ENCODE measurements at places on chromosomes 12 and 14. TPM values are rescaled to one million over a fixed set of nuclear protein-coding genes. Genes with fewer than 3 reads are reported as not detected.

- no peak for DNase-seq
Measured at GRCh38 chr12:19075711-19076340, 53.7 kb upstream of the PLEKHA5 start.

DNA sequence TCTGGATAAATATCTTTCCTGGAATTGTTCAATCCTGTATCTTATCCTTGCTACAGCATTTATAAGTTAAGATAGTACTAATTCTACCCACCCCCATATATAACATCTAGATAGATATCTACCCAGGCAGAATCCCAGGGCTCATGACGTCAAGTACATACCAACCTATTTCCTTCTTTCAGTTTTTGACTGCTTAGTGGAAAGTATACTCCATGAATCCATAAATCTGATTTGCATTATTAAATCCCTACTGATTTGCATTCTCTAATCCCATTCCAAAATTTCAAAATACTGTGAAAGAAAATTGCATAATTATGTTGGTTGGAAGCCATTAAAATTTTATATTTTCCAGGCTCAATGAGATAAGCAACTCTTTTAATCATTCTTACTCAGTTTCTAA lies 111.7 kb downstream of the KITLG start:
- no peak for DNase-seq

DNA sequence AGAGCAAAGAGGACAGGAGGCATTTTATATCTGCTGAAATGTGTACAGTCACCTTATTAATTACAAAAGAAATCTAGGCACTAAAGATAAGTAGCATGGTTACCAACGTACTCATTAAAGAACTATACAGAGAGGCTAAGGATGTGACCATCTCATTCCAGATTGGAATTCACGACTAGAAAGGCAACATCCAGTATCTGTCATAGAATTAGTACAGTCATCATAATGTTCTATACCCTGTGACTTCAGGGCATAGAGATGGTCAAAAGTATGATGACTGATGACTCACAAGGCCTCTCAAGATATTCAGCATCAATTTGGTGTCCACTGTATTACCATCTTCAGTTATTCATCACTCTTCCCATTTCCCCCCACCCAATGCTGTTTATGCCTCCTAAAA lies 144.0 kb upstream of the PLEKHG7 start:
- DNase-seq = no peak

DNA sequence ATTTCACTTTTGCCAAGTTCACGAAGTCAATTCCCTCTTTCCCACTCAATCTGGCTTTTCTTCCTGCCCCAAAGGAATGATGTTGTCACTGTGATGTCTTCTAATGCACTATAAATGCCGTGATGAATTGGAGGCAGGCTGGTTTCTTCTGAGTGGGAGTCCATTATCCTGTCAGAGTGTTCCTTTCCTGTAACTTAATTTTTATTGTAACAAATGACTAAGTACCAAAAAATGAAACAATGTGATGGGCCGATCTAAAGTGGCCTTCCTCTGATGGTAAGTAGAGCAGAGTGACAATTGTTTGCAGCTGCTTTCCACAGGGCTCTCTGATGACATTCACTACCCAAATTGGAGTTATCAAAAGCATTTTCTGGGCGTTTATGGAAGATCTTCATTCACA lies 22.2 kb downstream of the TMEM30B start:
- peak; percentile 52 for DNase-seq

The GLS2 gene
- total RNA-seq = not detected

The CLEC2A gene
- total RNA-seq = not detected

DNA sequence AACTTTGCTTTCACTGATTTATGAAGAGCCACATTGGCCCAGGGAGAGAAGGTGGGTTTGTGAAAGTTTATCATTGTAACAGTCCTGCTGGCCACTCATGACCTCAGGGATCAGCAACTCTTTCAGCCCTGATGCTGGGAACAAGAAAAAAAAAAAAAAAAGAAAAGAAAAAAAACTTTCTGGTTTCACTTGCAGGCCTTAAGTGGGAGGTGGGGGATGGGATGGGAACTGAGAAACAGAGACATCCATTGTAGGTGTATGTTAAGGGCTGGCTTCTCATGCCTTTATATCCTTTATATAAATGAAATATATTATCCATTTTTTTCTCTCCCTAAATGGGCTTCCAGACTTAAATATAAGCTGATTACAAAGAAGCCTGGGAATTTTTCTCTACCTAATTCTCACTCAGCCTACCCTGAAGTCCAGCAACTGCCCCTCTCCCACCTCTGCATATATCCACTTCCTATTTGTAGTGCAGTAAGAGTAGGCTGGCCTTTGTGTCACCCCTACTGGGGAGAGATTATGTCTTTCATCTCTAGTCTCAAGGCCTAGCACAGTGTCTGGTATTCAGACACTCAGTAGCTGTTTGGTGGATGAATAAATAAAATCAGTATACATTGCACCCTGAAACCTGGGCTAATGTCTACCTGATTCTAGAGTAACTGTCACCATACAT lies 187.1 kb downstream of the KICS2 start:
- no peak for DNase-seq

The SLC17A8 gene
- not detected for total RNA-seq

GRCh38 chr12:115383668-115384067 lies 699.7 kb upstream of the TBX3 start:
- DNase-seq = no peak

The DPY19L2 gene
- 7.0 TPM for total RNA-seq

- DNase-seq = peak; percentile 51
Measured at GRCh38 chr14:56005191-56006053, 112.8 kb upstream of the PELI2 start.

DNA sequence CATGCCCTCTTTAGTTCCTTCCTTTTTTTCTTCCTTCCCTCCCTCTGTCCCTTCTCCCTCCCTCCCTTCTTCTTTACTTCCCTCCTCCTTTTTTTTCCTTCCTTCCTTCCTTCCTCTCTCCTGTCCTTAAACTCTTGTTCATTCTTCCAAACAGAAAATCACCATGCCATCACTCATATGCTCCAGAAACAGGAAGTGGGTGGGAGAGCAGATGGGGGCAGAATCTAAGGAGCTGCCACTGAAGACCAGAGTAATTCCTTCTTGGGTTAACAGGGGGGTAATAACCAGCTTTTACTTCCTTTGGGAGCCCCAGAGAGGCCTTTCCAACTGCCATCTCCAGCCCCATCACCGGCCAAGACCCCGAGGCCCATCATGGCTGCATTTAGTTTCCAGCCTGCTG lies 51.2 kb downstream of the SVOP start:
- DNase-seq = no peak

DNA sequence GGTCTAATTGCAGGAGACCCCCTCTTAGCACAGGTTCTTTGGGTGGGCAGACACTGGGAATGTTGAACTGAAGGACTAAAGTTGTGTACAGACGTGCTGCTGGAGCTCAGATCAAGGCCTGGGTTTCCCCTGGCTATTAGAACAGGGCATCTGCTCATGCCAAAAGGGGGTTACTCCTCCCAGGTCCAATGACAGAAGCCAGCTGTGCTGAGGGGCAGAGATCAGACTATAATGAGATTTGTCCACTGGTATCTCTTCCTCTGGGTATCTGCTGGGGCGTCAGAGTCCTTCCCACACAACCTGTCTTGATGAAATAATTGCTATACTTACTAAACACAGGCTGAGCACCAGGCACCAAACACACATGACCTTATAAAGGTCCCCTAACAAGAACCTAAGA lies 42.6 kb downstream of the LTBP2 start:
- DNase-seq = no peak

The MFAP5 gene
- 2.3 TPM for total RNA-seq

DNA sequence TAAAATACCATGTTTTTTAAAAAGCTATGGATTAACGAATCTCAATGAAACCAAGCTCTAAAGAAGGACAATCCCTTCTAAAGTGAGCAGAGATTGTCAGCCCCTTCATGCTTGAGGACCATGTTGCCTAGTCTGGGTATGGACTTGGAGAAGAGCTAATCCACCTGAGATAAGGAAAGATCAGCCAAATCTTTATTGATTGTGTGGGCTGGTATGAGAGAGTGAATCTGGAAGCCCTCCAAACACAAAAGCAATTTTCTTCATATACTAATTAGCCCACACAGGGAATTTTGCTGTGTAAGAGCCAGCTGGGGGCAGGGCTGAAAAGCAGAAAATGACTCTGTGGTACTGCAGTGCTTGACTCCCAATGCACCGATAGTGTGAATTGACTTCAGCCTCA lies 47.4 kb upstream of the DICER1 start:
- DNase-seq = no peak

The MCRS1 gene
- total RNA-seq = 73.6 TPM

DNA sequence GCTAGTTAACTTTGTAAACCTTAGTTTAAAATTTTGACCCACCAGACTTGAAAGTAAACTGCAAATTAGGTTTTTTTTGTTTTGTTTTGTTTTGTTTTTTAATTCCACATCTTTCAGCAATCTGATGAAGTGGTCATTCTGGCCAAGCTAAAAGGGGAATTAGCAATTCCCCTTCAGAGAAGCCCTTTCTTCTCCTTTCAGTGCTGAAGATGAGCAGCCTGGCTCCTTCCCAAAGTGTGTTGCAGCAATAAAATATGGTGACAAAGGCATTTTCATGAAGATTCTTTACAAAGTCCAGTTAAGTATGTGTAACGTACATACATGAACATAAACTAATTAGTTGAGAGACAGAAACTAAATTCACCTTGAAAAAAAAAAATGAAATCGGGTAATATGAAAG lies 380.1 kb downstream of the NOVA1 start:
- DNase-seq = no peak

The FOXM1 gene
- total RNA-seq = 66.4 TPM

Measured in SJSA1 (cell line).